Lower lobe of right lung (tissue), 2 donors: ENCODE measurements at places on chromosomes 1 and 21. TPM values are rescaled to one million over a fixed set of nuclear protein-coding genes. Genes with fewer than 3 reads are reported as not detected.

Gene RNF220
- total RNA-seq: 72.5 TPM

- no peak overlapping the region for H3K27ac ChIP-seq
- no peaks in the 10 kb centered on the region for H3K27me3 ChIP-seq
- no peak overlapping the region for H3K4me3 ChIP-seq
- H3K4me1 ChIP-seq: peaks cover 28% of the 10 kb centered on the region
Observed at GRCh38 chr1:86718786-86719185, 14.4 kb downstream of the SH3GLB1 start.

DNA sequence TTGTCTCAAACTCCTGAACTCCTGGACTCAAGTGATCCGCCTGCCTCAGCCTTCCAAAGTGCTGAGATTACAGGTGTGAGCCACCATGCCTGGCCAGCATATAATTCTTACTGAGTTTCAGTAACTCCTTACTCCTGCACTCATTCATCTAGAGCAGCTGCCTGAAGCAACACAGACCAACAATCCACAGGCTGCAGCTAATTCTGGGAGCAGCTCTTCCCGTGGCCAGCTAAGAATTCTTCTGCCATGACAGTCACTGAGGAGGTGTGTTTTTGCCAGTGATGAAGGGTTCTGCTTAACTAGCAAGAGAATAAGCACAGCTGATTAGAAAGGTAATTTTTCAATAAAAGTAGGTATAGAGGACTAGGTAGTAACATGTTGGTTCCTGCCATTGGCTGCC lies 5.4 kb downstream of the VTCN1 start:
- H3K4me3 ChIP-seq: no peak overlapping the region
- peaks cover 3% of the 10 kb centered on the region for H3K27me3 ChIP-seq
- no peaks in the 10 kb centered on the region for H3K4me1 ChIP-seq
- no peak for DNase-seq
- H3K36me3 ChIP-seq: no peaks in the 10 kb centered on the region
- no peak overlapping the region for H3K27ac ChIP-seq

Gene A3GALT2
- total RNA-seq: not detected

- no peak overlapping the region for H3K4me3 ChIP-seq
- H3K27ac ChIP-seq: no peak overlapping the region
- no peaks in the 10 kb centered on the region for H3K27me3 ChIP-seq
- no peaks in the 10 kb centered on the region for H3K4me1 ChIP-seq
Observed at GRCh38 chr21:31977816-31978215, 105.0 kb downstream of the HUNK start.

GRCh38 chr1:46687093-46687659 lies 15.5 kb downstream of the TEX38 start:
- peaks cover 17% of the 10 kb centered on the region for H3K4me1 ChIP-seq
- no peak overlapping the region for H3K4me3 ChIP-seq
- DNase-seq: peak; percentile 85
- H3K36me3 ChIP-seq: peaks cover 97% of the 10 kb centered on the region
- no peaks in the 10 kb centered on the region for H3K27me3 ChIP-seq

DNA sequence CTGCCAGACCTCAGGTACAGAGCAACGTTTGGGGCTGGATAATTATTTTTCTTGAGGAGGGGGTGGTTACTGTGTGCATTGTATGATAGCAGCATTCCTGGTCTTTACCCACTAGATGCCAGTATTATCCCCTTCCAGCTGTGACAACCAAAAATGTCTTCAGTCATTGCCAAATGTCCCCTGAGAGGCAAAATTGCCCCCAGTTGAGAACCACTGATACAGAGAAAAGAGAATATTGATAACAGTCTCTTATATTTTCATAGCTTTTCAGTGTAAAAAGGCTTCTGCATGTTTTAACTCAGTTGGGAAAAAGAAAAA lies 51.8 kb upstream of the SYT14 start:
- H3K27me3 ChIP-seq: no peaks in the 10 kb centered on the region
- DNase-seq: no peak
- H3K4me1 ChIP-seq: peaks cover 3% of the 10 kb centered on the region
- H3K36me3 ChIP-seq: no peaks in the 10 kb centered on the region
- H3K27ac ChIP-seq: no peak overlapping the region
